MCF 10A (cell line): ENCODE measurements at places on chromosomes 1 and 21. TPM values are rescaled to one million over a fixed set of nuclear protein-coding genes. Genes with fewer than 3 reads are reported as not detected.
A peak's percentile ranks its signal among the peaks of the same experiment; 100 is the strongest.

DNA sequence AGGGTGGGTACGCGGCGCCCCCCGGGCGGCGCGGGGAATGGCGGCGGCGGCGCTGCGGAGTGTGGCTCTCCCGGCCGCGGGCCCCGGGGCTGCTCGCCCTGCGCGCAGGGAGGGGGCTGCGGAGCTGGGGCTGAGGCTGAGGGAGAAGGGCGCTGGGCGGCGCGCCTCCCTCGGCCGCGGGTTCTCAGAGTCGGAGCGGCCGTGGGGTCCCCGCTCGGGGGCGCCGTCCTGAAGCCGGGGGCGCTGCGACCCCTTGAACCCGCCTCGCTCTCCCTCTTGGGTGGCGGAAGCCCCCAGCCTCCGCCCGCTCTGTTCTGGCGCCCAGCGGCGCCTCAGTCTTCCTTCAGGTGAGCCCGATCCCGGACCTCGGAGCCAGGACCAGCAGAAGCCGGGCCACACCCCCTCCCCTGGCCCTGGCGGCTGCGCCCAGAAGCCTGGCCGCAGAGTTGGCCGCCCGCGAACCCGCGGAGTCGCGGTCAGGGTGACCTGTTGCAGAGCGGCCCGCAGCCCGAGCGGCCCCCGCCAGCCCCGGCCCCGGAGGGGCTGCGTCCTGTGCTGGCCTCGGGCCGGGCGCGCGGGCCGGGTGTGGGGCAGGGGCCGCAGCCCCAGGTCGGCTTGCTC, 532 bp downstream of the RALGPS2 start:
- peak overlapping the region; percentile 91 for H3K27ac ChIP-seq
- no peaks in the 10 kb centered on the region for H3K27me3 ChIP-seq
- H3K4me3 ChIP-seq = peak overlapping the region; percentile 79
- DNase-seq = peak; percentile 60
- peaks cover 25% of the 10 kb centered on the region for H3K4me1 ChIP-seq

DNA sequence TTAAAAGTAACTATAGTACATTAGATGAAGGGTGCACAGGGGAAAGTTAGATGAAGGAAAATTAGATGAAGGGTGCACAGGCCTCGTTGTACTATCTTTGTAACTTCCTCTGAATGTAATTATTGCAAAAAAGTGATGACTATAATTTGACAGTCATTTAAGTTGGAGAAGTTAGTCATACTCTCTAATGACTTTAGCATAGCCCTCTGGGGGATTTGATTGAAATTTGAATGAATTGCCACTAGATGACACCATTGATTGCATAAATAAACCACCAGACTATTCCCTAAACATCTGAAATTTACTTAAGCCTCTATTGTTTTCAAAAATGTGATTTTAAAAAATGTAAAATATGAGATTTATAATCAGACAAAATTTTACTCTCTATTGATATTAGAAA, 102.6 kb downstream of the TPR start:
- no peak overlapping the region for H3K27ac ChIP-seq
- no peaks in the 10 kb centered on the region for H3K27me3 ChIP-seq
- DNase-seq = peak; percentile 30

Gene SLC37A1
- total RNA-seq = 4.9 and 7.6 TPM in 2 replicates

Gene TCHHL1
- total RNA-seq = not detected in 2 replicates

GRCh38 chr21:34544032-34544496, 32.1 kb upstream of the KCNE1 start:
- H3K27me3 ChIP-seq = no peaks in the 10 kb centered on the region
- peak; percentile 90 for DNase-seq
- no peak overlapping the region for H3K27ac ChIP-seq
- no peak overlapping the region for H3K4me3 ChIP-seq
- H3K36me3 ChIP-seq = no peaks in the 10 kb centered on the region

GRCh38 chr1:59391212-59392179, 94.6 kb downstream of the FGGY start:
- no peak overlapping the region for H3K27ac ChIP-seq
- DNase-seq = no peak
- H3K36me3 ChIP-seq = no peaks in the 10 kb centered on the region
- H3K4me1 ChIP-seq = peaks cover 8% of the 10 kb centered on the region

Gene RNF186
- not detected in 2 replicates for total RNA-seq

DNA sequence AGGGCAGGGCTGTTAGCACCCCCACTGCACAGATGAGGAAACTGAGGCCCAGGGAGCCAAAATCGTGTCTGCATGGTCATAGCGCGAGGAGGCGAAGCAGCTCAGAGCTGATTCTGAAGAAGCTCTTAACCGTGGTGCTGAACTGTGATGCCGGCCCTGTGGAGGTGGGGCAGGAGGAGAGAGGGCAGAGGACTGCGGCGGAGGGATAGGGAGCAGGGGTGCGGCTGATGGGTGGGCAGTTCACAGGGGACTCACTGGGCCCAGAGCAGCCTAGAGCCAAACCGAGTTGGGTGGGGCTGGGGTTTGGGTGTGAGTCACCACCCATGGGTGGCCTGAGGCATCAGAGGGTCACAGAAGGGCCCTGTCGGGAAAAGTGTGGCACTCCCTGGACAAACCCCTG, 74.7 kb downstream of the RAP1GAP start:
- DNase-seq = no peak
- peaks cover 13% of the 10 kb centered on the region for H3K27me3 ChIP-seq
- H3K27ac ChIP-seq = no peak overlapping the region
- no peak overlapping the region for H3K4me3 ChIP-seq
- H3K36me3 ChIP-seq = no peaks in the 10 kb centered on the region

DNA sequence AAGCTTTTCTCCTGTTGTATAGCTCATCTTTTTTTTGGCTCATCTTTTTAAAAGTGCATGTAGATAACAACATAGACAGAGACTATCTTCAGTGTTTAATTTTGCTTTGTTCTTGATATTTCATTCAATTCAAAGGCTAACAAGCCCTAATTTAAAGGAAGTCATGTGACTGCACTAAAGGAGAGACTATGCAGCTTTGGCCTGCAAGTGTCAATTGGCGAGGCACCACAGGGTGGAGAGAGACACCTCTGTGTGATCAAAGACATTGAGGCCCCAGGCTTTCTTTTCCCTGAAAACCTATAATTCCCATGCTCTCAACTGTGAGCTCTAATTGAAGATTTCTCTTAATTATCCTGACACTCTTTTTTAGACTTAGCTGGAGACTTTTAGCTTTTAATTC, 53.6 kb downstream of the CHODL start:
- no peaks in the 10 kb centered on the region for H3K36me3 ChIP-seq

GRCh38 chr1:178959543-178960460, 65.9 kb upstream of the FAM20B start:
- H3K4me3 ChIP-seq = no peak overlapping the region
- DNase-seq = no peak
- no peaks in the 10 kb centered on the region for H3K36me3 ChIP-seq
- no peaks in the 10 kb centered on the region for H3K27me3 ChIP-seq

DNA sequence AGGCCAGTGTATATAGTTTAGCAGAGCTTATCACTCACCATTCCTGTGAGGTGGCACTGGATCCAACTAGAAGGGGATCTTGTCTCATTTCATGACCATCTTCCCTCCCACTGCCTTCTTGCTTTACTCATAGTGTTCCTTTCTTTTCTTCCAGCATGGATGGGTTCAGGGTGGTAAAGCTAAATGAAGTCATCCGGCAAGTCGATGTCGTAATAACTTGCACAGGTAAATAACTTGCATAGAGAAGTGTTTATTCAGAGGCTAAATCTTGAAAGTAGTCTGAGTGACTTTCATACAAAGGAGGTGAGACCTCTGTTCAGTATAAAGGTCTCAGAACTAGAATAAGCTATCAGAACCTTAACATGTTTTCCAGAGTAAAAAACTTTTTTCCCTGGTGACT, 16.6 kb upstream of the STRIP1 start:
- H3K4me1 ChIP-seq = no peaks in the 10 kb centered on the region
- H3K27me3 ChIP-seq = no peaks in the 10 kb centered on the region
- no peak overlapping the region for H3K4me3 ChIP-seq

GRCh38 chr1:16977377-16977776, 3.0 kb downstream of the MFAP2 start:
- peaks cover 11% of the 10 kb centered on the region for H3K4me1 ChIP-seq
- no peak overlapping the region for H3K27ac ChIP-seq
- H3K4me3 ChIP-seq = no peak overlapping the region
- H3K36me3 ChIP-seq = no peaks in the 10 kb centered on the region
- no peak for DNase-seq

GRCh38 chr1:240341365-240342250, 249.9 kb downstream of the FMN2 start:
- no peaks in the 10 kb centered on the region for H3K36me3 ChIP-seq
- H3K4me1 ChIP-seq = peaks cover 21% of the 10 kb centered on the region
- H3K27me3 ChIP-seq = no peaks in the 10 kb centered on the region
- no peak overlapping the region for H3K4me3 ChIP-seq

DNA sequence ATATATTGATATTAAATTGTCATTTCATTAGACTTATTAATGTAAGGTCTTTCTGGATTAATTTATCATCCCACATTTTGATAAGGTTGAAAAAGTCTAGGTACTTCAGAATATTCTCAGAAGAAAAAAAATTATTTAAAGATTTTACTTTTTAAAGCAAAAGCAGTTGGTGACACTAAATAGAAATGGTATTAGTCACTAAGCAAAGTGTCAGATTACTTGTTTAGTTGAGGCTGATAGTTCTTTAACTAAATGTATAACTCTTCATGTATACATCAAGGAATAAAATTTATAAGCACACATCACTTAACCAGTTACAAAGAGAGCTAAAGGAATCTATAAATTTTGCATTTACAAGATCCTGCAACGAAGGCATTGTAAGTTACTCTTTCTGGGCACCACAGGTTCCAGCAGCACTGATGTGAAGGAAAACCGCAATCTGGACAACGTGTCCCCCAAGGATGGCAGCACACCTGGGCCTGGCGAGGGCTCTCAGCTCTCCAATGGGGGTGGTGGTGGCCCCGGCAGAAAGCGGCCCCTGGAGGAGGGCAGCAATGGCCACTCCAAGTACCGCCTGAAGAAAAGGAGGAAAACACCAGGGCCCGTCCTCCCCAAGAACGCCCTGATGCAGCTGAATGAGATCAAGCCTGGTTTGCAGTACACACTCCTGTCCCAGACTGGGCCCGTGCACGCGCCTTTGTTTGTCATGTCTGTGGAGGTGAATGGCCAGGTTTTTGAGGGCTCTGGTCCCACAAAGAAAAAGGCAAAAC, 101.1 kb downstream of the ADARB1 start:
- H3K4me3 ChIP-seq = no peak overlapping the region
- no peaks in the 10 kb centered on the region for H3K4me1 ChIP-seq
- no peak for DNase-seq

Gene GPR52
- 0.86 and 1.2 TPM in 2 replicates for total RNA-seq

DNA sequence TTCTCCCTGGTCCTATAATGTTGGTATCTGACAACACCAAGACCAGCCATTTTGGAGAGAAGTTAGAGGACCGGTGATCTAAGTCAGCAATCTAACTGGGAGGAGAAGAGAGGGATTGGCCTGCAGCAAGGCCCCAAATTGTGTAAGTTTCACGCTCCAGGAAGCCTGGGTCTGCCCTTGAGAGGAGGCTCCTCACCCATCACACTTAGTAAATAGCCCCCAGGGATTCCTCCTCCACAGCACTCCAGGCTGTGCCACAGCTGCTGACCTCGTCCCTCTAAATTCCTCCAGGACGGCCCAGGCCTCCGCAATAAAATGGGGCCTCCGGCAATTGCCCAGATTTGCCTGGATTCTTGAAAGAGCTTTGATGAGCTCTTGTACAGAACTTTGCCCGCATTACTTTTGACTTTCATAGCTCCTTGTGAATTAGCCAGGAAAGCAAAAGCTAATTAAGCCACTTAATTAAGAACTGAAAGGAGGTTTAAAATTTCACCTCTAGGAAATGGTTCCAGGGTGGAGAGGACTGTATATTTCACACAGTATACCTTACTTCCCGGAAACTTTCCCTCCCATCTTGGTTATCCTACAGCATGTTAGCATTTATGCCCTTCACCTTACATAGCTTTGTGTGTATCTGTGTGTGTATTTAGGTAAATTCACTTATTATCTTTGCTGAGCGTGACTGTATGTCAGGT, 90.5 kb downstream of the LAMC2 start:
- no peaks in the 10 kb centered on the region for H3K27me3 ChIP-seq
- peaks cover 55% of the 10 kb centered on the region for H3K4me1 ChIP-seq
- H3K36me3 ChIP-seq = peaks cover 6% of the 10 kb centered on the region
- no peak for DNase-seq

Gene EPHA8
- not detected in 2 replicates for total RNA-seq

- peaks cover 15% of the 10 kb centered on the region for H3K4me1 ChIP-seq
- H3K36me3 ChIP-seq = peaks cover 24% of the 10 kb centered on the region
- peak within 1 kb of the TSS; percentile 77 for H3K4me3 ChIP-seq
Measured at GRCh38 chr1:15975805-15976680, at the start of gene ZBTB17. Gene ZBTB17 (minus strand): TSS chr1:15976101. CDS start chr1:15948495, 27,606 bp downstream.

- no peaks in the 10 kb centered on the region for H3K36me3 ChIP-seq
- H3K4me3 ChIP-seq = no peak overlapping the region
- DNase-seq = no peak
- no peaks in the 10 kb centered on the region for H3K4me1 ChIP-seq
- H3K27me3 ChIP-seq = no peaks in the 10 kb centered on the region
Measured at GRCh38 chr1:71649608-71650007, 568.8 kb upstream of the ZRANB2 start.

DNA sequence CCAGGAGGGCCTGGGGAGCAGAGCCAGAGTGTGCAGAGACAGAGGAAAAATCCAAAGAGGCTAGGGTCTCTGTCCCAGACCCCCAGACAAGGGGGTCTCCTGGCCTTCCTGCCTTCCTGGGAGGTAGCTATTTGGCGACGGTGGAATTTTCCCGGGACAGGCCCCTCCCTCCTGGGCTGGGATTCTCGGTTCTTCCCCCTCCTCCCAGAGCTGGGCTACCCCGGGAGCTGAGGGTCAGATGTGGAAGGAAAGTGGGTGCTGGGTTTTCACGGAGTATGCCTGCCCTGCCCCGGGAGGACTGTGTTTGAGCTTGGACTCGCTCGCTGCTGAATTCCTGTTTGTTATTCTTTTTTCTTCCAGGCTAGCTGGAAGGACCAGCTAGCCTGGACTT, 759 bp downstream of the AMPD2 start:
- no peaks in the 10 kb centered on the region for H3K36me3 ChIP-seq
- H3K27ac ChIP-seq = peak overlapping the region; percentile 92
- DNase-seq = peak; percentile 58
- no peaks in the 10 kb centered on the region for H3K27me3 ChIP-seq
- peak overlapping the region; percentile 97 for H3K4me3 ChIP-seq

GRCh38 chr1:33342041-33342723, 21.3 kb upstream of the A3GALT2 start:
- H3K27me3 ChIP-seq = no peaks in the 10 kb centered on the region
- peak overlapping the region; percentile 53 for H3K4me3 ChIP-seq
- peak; percentile 93 for DNase-seq
- H3K36me3 ChIP-seq = peaks cover 74% of the 10 kb centered on the region
- peak overlapping the region; percentile 85 for H3K27ac ChIP-seq

Gene LCE3E
- total RNA-seq = not detected in 2 replicates

DNA sequence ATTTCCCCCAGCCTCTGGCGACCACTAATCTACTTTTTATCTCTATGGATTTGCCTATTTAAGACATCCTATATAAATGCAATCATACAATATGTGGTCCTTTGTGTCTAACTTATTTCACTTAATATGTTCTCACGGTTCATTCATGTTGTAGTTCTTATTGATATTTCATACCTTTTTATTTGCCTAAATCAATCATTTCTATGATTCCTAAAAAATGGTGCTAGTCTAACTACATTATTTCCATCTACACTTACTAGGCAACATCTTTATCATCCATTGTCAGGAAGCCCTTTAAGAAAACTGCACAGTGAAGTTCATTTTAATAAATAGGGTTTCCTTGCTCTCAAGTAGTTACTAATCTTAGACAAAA, 380 bp upstream of the FBXO28 start:
- peaks cover 8% of the 10 kb centered on the region for H3K4me1 ChIP-seq
- no peaks in the 10 kb centered on the region for H3K27me3 ChIP-seq
- peak overlapping the region; percentile 82 for H3K27ac ChIP-seq
- peak overlapping the region; percentile 90 for H3K4me3 ChIP-seq
- H3K36me3 ChIP-seq = peaks cover 24% of the 10 kb centered on the region

Gene ANGPTL1
- not detected in 2 replicates for total RNA-seq
